PC-9 (cell line): ENCODE measurements at places on chromosomes 1 and 21. TPM values are rescaled to one million over a fixed set of nuclear protein-coding genes. Genes with fewer than 3 reads are reported as not detected.

The LGR6 gene
- total RNA-seq = 5.6 and 7.9 TPM in 2 replicates

The REN gene
- total RNA-seq = 0.81 TPM in 1 of 2 replicates, not detected in the other

The ZNHIT6 gene
- total RNA-seq = 13.7 and 16.1 TPM in 2 replicates

The ALPL gene
- total RNA-seq = not detected in 2 replicates

The SNIP1 gene
- 23.5 and 32.5 TPM in 2 replicates for total RNA-seq

The RPS8 gene
- total RNA-seq = 2,059 and 2,176 TPM in 2 replicates

The OR14K1 gene
- not detected in 2 replicates for total RNA-seq

The NMNAT2 gene
- 22.5 and 29.2 TPM in 2 replicates for total RNA-seq

The AQP10 gene
- total RNA-seq = not detected in 2 replicates

The UBL4B gene
- total RNA-seq = 0.24 and 0.28 TPM in 2 replicates

The YY1AP1 gene
- total RNA-seq = 38.3 and 40.6 TPM in 2 replicates

The KCNJ9 gene
- total RNA-seq = not detected in 2 replicates

The PPIE gene
- 81.1 and 89.5 TPM in 2 replicates for total RNA-seq

The RUNX1 gene
- total RNA-seq = 58.5 and 61.6 TPM in 2 replicates

The NTNG1 gene
- not detected in 2 replicates for total RNA-seq

The CFH gene
- total RNA-seq = 3.8 and 4.0 TPM in 2 replicates

The CFAP45 gene
- 8.2 and 9.3 TPM in 2 replicates for total RNA-seq

The INKA2 gene
- 0.53 and 1.4 TPM in 2 replicates for total RNA-seq

The ENAH gene
- total RNA-seq = 118 and 167 TPM in 2 replicates

The LRRC8D gene
- total RNA-seq = 71.9 and 75.9 TPM in 2 replicates

The RAB42 gene
- total RNA-seq = 7.6 and 13.2 TPM in 2 replicates

DNA sequence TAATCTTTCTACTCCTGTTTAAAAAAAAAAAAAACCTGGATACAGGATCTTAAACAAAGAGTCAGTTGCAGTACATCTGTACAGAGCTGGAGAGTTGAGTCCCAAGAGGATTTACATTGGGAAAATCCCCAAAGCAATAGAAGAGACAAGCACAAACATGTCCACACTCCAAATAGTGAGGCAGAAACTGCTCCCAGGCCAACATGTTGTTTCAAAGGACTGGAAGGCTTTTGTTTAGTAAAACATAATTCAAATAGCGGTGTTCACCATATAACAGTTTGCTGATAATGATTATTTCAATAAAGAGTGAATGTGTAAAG, 425.4 kb downstream of the ADGRL2 start:
- DNase-seq = no peak

- no peak for DNase-seq
Measured at GRCh38 chr1:217188280-217189237, 442.3 kb downstream of the GPATCH2 start.

GRCh38 chr1:237873487-237874211, 17.1 kb downstream of the ZP4 start:
- DNase-seq = peak; percentile 9

DNA sequence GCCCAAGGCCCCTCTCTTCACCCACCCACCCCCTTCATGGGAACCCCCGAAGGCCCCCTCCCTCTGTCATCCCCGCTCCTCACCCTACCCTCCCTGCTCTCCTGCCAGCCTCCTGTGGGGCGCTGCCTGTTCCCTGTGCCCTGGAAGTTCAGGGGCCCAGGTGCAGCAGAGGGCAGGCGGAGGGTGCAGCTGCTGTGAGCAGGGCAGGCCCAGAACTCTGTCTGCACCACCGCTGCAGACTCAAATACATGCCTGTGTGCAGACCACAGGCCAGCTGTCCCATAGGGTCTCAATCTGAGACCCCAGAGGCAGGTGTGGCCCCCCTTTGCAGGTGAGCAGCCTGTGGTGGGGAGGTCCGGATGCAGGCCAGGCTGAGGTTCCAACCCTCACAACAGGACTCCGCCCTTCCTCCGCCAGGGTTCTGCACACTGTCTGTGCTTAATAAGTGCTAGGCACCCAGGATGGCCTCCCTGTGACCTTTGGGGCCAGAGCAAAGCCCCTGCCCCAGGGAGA, 62.5 kb downstream of the WNT9A start:
- DNase-seq = no peak

GRCh38 chr1:230222678-230223077, 155.6 kb downstream of the GALNT2 start:
- no peak for DNase-seq

- DNase-seq = no peak
Measured at GRCh38 chr1:218867941-218868626, 305.6 kb upstream of the LYPLAL1 start.

DNA sequence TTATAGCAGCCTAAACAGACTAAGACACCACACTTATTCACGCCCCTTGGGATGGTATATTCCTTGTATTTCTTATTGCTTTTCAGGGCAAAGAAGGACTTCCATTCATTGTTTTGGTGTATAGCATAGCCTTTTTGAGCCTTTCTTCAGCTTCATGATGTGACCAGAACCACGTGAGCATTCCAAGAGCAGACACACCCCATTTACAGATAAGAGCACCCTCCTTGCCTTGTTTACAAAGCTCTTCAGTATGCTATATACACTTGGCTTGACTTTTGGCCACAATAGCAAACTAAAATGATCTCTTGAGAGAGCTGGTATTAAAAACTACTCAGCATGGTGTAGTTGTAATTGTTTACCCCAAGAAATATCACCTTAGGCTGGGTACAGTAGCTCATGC, 78.7 kb downstream of the PIK3R3 start:
- no peak for DNase-seq

DNA sequence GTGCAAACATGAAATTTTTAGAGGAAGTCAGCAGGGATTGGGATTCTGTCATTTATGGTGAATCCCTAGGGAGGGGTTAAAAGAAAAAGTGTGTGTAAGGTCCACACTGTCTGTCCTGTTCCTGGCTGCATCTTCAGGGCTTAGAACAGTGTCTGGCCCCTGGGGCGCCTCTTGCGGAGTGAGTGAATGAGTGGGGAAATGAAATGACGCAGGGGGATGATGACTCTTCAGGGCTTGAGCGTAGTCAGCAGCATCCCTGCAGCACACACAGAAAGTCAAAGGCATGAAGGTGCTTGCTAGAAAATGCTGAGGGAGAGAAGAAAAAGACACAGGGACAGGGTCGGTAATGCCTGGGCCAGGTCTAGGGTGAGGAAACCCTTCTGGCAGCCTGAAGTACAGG, 57.8 kb downstream of the PGBD5 start:
- no peak for DNase-seq

DNA sequence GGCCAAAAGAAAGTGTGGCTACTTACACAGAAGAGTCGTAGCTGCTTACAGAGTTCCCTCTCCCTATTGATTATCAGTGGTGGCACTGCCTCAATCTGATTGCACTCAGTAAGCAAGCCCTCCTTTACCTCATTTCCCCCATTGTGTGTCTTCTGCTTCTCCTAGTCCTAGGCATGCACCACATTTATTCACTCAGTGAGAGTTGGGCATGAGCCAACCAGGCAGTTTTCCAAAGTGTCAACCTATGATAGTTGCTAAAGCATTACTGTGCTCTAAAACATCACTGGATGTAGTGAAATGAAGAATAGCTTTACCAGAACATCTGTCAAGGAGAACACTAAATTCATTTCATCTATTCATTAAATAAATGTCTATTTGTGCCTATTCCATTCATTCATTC, 19.3 kb downstream of the GJA5 start:
- DNase-seq = no peak

- peak; percentile 48 for DNase-seq
Measured at GRCh38 chr1:245822996-245823395, 668.2 kb downstream of the KIF26B start.

DNA sequence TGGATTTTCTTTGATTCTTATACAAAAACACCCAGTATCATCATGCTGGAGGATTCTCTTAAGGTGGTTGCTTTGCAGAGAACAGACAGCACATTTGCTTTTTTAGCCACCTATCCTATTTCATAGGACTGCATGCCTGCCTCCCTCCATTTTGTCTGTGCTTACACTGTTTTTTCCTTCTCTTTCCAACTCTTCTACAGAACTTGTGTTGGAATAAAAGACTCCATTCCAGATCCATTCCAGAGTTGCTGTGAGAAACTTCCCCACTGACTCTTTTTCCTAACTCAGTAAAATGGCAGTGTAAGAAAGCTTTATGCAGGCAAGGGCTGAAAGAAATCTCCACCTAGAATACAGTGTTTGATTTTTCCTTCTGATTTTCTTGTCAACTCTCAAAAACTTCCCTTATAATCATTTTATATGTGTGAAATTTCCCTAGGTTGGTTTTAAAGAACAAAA, 5.2 kb upstream of the ARID1A start:
- no peak for DNase-seq

- no peak for DNase-seq
Measured at GRCh38 chr21:18000981-18001686, 182.0 kb upstream of the C21orf91 start.

DNA sequence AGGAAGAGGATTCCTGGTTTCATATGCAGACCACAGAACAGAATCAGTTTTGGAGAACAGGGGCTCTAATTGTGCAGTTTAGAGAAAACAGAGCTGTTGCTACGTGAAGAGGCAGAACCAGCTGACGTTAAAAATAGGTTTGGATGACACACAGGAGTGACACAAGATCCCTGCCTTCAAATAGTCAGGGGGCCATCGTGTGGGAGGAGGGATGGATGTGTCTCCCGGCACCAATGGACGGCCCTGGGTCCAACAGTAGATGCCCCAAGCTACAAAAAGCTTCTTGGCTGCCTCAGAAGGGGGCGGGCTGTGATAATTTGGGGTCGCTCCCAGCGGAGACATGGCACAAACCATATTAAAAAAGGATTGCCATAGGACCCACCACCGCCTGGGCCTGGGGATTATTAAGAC, 87.8 kb downstream of the MRPL37 start:
- DNase-seq = no peak

- no peak for DNase-seq
Measured at GRCh38 chr1:25361901-25362300, 23.8 kb downstream of the TMEM50A start.

DNA sequence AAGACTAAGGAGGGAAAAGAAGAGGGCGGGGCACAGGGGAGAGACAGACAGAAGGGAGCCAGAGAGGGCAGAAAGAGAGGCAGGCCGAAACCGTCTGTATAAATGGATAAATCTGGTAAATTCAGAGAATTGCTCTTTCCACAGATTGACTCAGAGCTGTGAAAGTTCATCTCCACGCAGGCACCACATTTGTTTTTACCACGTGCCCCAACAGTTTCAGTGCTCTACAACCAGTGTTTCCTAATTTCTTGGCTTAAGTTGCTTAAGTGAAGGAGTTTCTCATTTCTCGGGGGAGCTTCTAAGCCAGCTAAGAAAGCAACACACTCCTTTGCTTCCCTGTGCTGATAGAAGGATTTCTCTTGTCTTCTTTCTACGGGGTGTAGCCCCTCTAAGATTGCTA, 87.1 kb downstream of the ENAH start:
- DNase-seq = no peak

GRCh38 chr1:165152109-165152508, 204.4 kb downstream of the LMX1A start:
- no peak for DNase-seq

DNA sequence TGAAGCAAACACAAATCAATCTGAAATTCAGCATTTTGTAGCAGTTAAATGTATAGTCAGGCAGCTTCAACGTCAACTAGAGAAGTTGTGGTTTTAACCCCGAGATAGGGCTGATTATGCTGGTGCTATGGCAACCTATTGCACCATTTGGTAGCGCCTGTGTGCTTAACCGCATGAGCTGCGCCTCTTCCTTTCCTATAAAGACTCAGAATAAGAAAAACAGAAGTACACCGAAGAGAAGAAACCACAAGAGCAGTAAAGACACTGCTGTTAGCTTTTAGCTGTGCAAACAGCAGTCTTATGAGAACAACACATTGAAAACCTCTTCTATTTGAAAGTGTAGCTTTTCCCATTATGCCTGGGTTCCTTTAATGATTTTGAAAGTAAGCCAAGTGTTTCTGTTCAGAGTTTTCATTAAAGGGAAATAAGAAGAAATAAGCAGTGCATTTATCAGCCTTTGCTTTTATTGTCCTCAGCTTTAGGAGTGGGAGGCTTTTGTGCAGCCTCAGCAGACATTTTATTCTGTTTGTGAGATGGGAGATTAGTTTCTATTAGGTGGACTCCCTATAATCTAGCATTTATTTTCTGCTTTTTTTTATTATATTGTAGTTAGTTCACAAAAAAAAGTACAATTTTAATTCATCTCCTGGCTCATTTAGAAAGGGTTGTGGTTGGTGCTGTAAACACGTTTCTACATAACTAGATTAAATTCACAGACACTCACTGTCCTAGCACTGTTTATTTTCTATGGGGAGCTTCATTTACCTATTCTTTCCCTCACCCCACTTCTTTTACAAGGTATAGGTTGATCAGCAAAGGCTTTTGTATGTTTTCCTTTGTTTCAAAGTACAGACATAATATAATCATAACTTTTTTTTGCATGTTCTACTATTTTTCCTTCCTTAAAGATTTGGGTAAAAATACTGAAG, 43.3 kb downstream of the PTPRC start:
- DNase-seq = peak; percentile 66

DNA sequence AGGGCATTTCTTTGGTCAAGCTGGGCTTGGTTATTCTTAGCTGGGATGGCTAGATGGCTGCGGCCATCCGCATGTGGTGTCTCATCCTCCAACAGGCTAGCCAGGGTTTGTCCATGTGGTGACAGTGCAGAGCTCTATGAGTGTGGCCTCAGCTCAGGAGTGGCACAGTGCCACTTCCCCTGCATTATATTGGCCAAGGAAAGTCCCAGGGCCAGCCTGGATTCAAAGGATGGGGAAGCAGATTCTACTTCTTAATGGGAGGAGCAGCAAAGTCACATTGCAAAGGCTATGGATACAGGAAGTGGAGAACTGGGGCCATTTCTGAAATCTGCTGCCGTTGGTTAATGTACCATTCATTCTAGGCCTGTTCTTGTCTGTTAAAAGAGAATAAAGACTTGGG, 34.4 kb downstream of the STUM start:
- DNase-seq = no peak

DNA sequence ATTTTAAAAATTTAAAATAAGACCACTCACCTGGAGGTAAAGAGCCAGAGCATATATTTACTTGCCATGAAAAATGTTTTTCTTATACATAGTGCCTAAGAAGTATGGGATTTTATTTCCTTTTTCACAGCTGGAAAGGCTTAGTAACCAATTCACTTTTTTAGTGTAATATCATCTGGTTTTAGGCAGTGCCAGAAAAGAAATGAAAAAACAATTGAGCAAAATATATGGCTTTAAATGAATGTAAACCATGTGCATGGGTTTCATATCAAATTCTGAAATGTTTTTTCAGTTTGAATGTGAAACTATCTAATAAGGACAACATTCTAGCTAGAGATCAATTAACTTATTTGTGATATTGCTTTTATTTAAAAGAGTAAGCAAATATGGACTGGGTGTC, 672.4 kb upstream of the ADAMTS5 start:
- no peak for DNase-seq

DNA sequence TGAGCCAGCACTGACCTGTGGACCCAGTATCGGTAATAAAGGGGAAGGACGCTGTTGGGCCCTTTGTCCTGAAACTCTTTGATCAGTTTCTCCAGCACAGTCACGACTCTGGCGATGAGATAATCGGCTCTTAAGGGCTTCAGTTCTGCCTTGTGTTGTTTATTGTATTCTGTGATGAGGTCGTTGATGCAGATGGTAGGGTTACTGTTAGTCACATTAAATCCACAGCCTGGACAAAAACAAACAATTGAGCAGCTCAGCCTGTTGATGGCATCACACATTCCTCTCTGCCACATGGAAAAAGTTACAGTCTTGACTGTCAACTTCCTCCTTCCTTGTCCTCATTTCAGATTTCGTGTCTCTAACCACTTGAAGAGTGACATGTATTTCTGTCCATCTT, 57.6 kb downstream of the SIM2 start:
- no peak for DNase-seq

GRCh38 chr1:212606395-212607205, 2.0 kb upstream of the ATF3 start:
- no peak for DNase-seq
